ENCODE measurements at places on chromosomes 16 and 17.
A peak's percentile ranks its signal among the peaks of the same experiment; 100 is the strongest.

- DNase-seq, result no peak
Observed at GRCh38 chr17:48244121-48244711, 136.7 kb downstream of the SNX11 start.

- peak; percentile 36 for DNase-seq
Observed at GRCh38 chr16:386641-387156, 4.9 kb upstream of the PGAP6 start.

DNA sequence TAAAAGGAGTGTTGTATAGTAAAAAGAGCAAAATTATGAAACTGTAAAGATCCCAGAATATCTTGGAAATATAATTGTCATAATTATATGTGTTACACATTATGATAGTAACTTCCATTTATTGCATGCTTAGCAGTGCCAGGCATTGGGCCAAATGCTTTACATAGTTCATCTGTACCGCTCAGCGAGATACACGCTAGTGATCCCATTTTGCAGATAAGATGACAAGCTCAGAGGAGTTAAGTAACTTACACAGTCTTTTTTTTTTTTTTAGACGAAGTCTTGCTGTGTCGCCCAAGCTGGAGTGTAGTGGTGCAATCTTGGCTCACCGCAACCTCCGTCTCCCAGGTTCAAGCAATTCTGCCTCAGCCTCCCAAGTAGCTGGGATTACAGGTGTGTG, 6.8 kb upstream of the EZH1 start:
- no peak for DNase-seq

GRCh38 chr17:8101721-8102120, 14.2 kb upstream of the ALOX12B start:
- no peak for DNase-seq

DNA sequence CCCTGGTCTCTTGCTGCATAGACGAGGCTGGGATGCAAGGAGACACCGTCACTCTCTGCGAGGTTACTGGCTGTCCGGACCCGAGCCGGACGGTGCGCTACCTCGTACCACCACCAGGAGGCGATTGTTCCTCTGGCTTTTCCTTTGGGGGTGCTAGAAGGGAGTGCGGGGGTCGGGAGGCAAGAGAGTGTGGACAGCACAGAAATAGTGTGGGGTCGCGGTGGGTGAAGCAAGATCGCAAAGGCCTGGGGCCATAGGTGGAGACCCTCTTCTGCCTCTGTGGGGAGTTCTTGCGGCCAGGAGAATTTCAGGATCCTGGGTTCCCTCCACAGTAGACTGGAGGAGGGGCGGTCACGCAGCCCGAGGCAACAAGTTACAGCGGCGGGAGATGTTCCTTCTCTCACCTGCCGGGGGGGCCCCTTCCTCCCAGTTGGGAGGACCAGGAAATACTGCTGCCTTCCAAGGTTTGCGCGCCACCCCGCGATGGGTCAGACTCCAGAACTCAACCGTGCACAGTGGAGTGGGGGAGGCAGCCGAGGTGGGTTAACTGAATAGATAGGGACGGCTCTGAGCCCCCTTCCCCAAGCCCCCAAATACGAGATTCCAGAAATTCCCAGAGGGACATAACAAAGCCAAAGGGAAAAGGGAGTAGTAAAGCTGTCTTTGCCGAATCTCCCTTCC, 6.9 kb downstream of the PHOSPHO1 start:
- peak; percentile 78 for DNase-seq

GRCh38 chr17:48299760-48300159, 130.3 kb downstream of the SKAP1 start:
- DNase-seq, result no peak

DNA sequence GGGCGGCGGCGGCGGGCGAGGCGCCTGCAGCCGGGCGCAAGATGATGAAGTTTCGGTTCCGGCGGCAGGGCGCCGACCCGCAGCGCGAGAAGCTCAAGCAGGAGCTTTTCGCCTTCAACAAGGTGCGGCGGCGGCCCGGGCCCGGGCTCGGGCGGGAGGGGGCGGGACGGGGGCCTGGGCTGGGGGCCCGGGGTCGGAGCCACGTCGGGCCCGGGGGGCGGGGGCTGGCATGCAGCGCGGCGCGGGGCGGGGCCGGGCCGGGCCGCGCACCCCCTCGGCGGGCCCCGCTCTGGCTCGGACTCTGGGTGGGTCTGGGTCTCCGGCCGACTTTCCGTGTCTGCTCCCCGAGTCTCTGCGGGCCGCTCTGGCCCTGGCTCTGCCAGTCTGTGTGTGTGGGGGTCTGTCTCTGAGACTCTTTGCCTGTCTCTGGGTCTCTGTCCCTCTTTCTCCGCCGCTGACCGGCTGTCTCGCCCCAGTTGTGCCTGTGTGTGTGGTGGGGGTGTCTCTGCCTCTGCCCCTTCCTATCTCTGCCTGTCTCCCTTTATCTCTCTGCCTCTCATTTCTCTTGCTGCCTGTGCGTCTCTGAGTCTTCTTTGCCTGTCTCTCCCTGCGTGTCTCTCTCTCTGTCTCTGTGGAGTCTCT, 328 bp downstream of the LLGL1 start:
- no peak for DNase-seq

DNA sequence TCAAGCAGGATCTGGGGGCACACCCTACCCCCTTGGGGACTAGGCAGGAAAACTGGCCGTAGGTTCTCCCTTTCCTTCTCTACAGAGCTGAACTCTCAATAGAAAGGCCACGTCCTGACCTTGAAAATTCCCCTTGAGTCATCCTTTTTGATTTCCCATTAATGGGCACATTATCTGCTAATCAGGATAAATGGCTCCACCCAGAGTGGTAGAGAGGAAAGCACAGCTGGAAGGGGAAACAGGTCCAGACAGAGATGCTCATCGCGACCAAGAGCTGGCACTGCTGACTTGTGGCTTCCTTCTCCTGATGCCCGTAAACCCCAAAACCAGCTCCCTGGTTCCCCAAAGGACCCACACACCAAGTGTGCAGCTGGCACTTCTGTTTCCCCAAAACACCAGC, 206.5 kb upstream of the CDH5 start:
- DNase-seq, result no peak

- no peak for DNase-seq
Observed at GRCh38 chr16:24853169-24853824, 7.5 kb downstream of the SLC5A11 start.

- DNase-seq, result no peak
Observed at GRCh38 chr16:54477714-54478113, 191.1 kb upstream of the IRX3 start.

GRCh38 chr16:10080051-10080772, 102.0 kb downstream of the GRIN2A start:
- DNase-seq, result peak; percentile 43

- DNase-seq, result no peak
Observed at GRCh38 chr16:48409839-48410632, 24.8 kb upstream of the SIAH1 start.

GRCh38 chr17:45577571-45578279, 87.2 kb upstream of the PLEKHM1 start:
- DNase-seq, result no peak

DNA sequence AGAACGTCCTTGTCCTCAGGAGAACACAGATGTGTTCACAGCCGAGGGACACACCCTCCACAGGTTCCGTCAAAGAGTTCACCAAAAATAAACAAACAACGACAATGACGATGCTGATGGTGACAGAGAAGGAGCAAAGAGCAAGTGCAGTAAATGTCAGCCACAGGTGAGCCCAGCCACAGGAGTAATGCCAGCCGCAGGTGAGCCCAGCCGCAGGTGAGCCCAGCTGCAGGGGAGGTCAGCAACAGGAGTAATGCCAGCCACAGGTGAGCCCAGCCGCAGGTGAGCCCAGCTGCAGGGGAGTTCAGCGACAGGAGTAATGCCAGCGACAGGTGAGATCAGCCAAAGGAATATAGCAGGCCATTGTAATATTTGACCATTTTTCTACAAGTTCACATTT, 315.2 kb downstream of the FOXL1 start:
- DNase-seq, result no peak

GRCh38 chr17:51319186-51319585, 58.8 kb downstream of the UTP18 start:
- DNase-seq, result no peak

DNA sequence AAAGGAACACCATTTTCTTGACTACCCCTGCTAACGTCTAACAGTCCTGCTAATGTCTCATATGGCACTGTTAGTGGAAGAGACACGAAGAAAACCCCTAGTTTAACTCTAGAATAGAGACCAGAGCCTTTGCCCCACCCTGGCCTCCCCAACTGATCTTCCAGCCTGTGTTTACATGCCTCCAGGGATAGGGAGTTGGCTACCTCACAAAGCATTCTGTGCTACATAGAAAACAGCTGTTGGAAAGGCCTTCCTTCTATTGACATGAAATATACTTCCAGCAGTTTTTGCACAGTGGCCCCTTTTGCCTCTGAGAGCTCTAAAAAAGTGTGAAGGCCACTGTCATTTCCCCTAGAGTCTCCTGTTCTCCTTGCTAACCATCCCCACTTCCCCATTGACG, 73.1 kb downstream of the ASIC2 start:
- no peak for DNase-seq

DNA sequence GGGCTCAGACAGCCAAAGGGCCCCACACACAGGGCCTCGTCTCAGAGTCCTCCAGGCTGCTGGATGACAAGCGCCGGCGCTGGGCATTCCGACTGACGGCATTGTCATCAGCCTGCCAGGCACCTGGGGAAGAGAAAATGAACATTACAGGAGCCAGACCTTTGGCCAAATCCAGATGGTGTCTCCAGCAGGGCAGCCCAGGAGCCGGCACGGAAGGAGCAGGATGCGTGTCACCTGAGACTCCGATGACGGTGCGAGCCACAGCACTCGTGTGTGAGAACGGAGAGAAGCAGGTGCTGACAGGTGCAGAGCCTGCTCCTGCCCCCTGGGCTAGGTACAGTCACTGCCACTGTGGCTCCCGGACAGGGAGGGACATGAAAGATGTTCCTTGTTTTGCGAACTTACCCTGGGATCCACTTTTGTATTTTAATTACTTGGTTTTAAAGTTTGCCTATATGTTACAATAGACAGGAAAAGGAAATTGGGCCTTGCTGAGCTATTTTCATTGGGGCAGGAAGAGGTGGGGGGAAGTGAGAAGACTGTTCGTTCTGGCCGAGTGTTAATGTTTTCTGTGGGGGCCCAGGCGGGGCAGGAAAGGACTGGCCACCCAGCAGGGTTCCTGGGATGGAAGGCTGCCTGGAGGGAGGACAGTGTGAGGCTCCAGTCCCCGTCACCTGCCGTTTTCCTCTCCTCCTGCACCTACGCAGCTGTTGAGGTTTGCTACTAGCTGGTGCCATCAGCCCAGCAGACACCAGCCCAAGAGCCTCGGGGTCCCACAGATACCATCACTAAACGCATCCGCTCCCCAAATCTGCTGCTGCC, 4.4 kb upstream of the FOXJ1 start:
- DNase-seq, result no peak

GRCh38 chr16:53999841-54000240, 286.7 kb downstream of the IRX3 start:
- no peak for DNase-seq
